ENCODE measurements at places on chromosomes 6 and 20.

GRCh38 chr6:144899161-144899560 lies 614.0 kb downstream of the UTRN start:
- DNase-seq = no peak

GRCh38 chr6:107816818-107817217 lies 7.3 kb downstream of the SCML4 start:
- DNase-seq = no peak

GRCh38 chr20:920311-920710 lies 4.2 kb upstream of the ANGPT4 start:
- DNase-seq = no peak

GRCh38 chr6:31729979-31730630 lies 1.0 kb upstream of the DDAH2 start:
- peak; percentile 60 for DNase-seq

DNA sequence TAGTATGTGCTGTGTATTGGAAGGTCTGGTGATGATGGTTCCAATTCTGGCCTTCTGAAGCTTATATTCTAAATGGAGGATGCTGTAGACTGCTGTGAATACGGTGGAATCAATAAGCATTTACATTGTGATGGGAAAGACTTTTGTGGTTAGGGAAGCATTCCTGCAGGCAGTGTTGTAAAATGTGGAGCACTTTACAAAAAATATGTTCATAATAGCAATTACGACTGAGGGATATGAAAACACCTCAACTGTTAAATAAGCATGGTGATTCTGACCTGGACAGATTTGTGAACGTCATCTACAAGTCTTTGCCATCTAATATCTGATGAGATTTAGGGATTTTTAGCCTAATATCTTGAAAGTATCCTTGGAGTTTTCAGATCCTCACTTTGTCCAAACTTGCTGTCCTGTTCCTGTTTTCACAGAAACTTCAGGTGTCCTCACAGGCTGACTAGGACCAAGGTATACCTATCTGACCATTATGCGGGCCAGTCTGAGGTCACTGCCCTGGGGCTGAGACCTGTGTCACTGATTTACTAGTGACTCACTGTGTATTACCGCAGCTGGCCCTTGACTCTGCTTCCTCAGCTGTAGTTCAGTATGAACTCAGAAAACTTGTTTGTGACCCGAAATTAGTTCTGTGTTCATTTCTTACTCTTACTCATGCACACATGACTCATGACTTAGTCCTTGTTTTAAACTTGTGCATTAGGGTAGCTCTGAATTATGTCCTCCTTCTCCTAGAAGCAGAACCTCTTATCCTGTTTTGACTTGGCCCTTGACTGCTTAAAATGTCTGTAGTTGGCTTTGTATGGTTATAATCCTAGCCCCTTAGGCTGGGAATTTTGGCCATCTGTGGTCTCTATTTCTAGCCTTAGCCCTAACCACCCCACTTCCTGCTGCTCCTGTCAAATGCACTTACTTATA lies 343.0 kb downstream of the CDKAL1 start:
- DNase-seq = peak; percentile 3

- DNase-seq = no peak
Observed at GRCh38 chr20:50111829-50112495, 988 bp downstream of the UBE2V1 start.

- DNase-seq = no peak
Observed at GRCh38 chr6:163797296-163797845, 382.9 kb downstream of the QKI start.

GRCh38 chr6:6495851-6496250 lies 92.7 kb upstream of the LY86 start:
- DNase-seq = no peak

GRCh38 chr6:169188475-169188874 lies 65.2 kb downstream of the THBS2 start:
- DNase-seq = no peak

DNA sequence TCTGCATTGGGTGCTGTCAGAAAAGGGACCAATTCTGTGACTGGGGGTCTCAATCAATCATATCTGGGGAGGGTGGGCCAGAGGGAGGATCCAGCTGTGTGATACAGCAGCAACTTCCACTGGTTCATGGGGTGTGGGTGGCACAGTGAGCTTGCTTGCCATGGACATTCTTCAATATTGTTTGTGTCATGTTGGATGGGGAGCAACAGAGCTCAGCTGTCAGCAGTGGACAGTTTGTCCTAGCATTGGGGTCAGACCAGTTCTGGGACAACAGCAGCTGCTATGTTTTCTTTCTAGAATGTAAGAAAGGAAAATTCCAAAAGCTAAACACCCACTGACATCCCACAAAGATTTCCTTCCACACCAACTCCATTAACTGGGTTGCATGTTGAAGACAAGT lies 221.9 kb upstream of the CDH4 start:
- no peak for DNase-seq

DNA sequence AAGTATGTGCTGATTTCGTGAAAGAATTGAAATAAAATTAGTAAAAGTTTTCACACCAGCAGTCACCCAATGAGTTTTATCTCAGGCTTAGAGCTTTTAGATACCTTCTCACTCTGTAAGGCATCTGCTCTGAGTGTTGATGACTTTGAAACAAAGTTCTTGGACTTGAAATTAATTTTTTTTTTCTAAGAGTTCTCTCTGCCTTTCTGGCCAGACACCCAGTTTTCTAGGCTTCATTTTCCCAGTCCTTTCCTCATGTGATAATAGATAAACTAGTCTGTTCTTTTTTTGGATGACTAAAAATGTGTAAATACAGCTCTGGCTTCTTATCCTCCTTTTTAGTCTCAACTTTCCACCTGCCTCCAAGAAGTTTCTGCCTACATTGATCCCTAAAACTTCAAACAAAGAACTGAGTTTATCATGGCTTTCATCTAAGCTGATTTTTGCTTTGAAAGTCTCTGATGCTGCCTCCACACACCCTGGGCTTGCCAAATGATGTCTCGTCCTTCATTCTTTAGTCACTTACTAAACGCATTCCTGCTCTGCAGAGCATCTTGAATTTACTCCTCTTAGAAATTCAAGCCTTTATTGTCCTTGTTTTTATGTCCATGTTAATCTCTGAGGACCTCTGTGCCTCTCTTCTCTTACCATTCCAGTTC lies 32.7 kb downstream of the SLX4IP start:
- no peak for DNase-seq

DNA sequence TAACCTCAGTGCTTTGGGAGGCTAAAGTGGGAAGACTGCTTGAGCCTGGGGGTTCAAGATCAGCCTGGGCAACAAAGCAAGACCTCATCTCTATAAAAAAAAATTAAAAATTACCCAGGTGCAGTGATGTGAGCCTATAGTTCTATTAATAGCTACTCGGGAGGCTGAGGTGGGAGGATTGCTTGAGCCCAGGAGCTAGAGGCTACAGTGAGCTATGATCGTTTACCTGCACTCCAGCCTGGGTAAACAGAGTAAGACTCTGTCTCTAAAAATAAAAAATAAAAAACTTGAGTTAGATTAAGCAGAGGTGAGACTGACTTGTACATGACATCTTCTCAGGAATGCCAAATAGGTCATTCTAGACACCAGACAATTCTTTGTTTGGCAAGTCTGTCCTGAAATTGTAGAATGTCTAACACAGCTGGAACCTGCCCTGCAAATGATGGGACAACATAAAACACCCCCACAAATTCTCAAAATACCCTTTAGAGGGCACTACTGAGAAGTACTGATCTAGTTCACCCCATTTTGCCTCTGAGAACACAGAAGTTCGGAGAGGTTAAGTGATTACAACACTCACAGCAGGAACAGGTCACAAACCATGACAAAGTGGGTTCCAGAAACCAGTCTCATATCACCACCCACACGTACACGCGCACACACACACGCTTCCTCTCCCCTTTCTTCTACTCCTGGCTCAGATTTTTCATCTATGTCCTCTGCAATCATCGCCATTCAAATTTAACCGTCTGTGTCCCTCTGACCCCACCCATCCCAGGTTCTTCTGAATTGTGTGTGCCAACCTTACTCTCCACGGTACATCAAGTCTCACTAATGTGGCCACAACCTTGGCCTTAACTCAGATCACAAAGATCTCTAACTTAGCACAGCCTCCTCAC lies 38.3 kb downstream of the ARHGAP18 start:
- DNase-seq = peak; percentile 73

Data from activated naive CD4-positive, alpha-beta T cell treated with Interleukin-2 at 50 U/mL for 16 hours (primary cell).